ENCODE measurements at places on chromosomes 7 and 10.
A peak's percentile ranks its signal among the peaks of the same experiment; 100 is the strongest.

- no peak for DNase-seq
Measured at GRCh38 chr10:89367529-89367928, 10.3 kb upstream of the IFIT1B start.

- DNase-seq, result peak; percentile 6
Measured at GRCh38 chr7:121752706-121753105, 120.3 kb upstream of the PTPRZ1 start.

DNA sequence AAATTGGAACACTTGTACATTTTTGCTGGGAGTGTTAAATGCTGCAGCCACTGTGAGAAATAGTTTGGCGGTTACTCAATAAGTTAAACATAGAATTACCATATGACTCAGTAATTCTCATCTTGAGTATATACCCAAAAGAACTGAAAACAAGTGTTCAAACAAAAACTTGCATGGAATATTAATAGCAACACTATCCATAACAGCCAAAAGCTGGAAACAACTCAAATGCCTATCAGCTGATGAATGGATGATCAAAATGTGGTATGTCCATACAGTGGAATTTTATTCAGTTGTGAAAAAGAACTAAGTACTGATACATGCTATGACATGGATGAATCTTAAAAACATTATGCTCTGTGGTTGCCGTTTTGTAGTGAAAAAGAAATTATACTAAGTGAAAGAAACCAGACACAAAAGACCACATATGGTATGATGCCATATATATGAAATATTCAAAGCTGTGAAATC lies 63.0 kb upstream of the SP4 start:
- no peak for DNase-seq

- DNase-seq, result no peak
Measured at GRCh38 chr7:27303026-27303425, 60.4 kb downstream of the EVX1 start.

DNA sequence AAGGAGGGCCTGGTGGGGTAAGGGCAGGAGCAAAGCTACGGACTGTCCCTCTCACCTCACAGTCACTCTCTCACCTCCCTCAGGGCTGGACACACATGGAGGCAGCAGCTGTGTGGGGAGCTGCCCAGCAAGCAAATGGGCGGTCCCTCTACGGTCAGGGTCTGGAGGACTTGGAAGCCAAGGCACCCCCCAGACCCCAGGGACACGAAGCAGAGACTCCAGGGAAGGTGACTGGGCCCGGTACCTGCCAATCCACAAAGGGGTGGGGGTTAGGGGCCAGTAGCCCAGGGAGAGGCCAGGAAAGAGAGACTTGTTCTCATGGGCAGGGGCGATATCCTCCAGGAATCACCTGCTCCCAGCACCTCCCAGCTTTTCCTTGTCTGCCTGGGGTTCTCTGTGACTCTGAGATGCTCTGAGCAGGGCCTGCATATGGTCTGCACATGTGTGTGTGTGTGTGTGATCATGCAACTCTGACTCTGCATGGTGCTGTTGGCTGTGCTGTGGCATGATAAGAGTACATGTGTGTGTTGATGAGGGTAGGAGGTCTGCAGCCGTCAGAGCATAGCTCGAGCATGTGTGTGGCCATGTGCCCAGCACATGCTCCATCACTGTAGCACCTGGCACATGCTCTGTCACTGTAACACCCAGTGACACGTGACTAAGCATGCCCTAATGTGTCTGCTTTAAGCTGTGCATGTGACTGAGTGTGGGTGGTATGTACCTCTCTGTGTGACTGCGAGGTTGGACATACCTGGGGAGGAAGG lies 4.6 kb upstream of the LDB3 start:
- DNase-seq, result no peak

DNA sequence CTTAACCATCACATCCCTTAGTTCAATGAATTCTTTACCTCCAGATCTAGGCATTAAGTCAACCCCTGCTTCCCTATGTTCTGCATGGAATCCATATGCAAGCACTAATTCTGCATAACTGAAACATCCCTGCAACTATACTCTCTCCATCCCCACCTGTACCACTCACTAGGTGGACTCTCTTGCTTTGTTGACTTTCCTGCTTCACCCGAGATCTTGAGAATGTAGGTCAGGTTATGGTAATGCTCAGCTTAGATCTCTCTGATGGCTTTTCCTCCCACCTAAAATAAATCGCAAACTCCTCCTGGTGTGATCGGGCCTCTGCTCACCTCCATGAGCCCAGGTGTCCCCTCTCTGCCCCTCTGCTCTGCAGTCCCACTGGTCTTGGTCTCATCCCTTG lies 92.4 kb upstream of the ADAM12 start:
- no peak for DNase-seq

DNA sequence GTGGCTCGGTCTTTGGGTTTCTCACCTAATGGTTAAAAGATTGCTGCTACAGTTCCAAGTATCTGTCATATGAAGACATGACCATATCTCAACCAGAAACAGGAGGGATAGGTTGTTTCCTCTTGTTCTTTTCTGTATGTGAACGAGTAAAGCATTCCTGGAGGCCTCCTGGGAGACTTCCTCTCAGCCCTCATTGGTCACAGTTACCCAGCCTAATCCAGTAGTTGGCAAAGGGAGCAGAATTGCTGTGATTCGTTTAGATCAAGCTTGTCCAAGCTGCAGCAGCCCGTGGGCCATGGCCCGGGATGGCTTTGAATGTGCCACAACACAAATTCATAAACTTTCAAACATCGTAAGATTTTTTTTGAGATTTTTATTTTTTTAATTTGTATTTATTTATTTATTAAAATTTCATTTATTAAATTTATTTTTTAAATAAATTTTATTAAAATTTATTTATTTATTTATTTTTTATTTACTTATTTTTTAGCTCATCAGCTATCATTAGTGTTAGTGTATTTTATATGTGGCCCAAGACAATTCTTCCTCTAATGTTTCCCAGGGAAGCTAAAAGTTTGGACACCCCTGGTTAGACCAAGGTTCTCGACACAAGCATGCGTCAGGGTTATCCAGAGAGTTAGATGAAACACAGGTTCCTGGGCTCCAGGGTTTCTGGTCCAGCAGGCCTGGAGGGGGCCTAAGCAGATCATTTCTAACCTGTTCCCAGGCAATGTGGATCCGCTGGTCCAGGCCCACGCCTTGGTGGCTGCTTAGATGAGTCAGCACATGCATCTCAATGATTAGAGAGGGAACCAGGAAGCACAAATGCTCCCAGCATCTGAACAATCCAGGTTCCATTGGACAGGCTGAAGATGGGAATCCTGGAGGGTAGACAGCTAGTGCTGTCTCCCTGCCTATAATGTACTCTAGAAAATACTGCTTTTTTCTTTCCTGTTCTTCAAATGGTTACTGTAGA lies 25.6 kb downstream of the CDC123 start:
- DNase-seq, result no peak

All from NCI-H460 (cell line).